Endodermal cell (in vitro differentiated cells): ENCODE measurements at places on chromosomes 11 and 22.

DNA sequence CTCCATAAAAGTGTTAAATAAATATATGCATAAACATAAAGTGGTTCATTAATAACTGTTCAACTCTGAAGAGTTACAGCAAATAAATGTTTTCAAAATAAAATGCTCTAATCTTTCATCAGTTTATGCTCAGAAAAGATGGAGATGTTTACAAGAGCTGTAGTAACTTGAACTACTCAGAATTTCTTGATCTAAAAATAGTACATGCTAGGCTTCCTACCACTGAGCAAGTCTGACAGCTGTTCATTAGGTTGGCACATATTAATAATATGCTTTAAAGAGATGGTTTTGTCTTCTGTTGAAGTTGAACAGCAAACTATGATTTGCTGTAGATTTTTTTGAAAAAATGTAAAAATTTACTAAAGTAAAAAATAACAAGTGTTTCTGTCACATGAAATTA, 10.8 kb upstream of the SLN start:
- no peak for DNase-seq

GRCh38 chr22:24582056-24582814, 10.6 kb downstream of the LRRC75B start:
- no peak for DNase-seq

- no peak for DNase-seq
Measured at GRCh38 chr22:26828311-26828710, 170.9 kb downstream of the MIAT start.

DNA sequence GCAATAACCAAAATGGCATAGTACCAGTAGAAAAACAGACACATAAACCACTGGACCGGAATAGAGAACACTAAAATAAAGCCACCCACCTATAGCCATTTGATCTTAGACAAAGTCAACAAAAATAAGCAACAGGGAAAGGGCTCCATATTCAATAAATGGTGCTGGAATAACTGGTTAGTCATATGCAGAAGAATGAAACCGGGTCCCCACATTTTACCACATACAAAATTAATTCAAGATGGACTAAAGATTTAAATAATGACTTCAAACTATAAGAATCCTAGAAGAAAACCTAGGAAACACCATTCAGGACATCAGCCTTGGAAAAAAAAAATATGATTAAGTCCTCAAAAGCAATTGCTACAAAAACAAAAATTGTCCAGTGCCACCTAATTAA, 30.1 kb upstream of the NOX4 start:
- no peak for DNase-seq
